ENCODE measurements at places on chromosomes 13 and 19.
A peak's percentile ranks its signal among the peaks of the same experiment; 100 is the strongest.

DNA sequence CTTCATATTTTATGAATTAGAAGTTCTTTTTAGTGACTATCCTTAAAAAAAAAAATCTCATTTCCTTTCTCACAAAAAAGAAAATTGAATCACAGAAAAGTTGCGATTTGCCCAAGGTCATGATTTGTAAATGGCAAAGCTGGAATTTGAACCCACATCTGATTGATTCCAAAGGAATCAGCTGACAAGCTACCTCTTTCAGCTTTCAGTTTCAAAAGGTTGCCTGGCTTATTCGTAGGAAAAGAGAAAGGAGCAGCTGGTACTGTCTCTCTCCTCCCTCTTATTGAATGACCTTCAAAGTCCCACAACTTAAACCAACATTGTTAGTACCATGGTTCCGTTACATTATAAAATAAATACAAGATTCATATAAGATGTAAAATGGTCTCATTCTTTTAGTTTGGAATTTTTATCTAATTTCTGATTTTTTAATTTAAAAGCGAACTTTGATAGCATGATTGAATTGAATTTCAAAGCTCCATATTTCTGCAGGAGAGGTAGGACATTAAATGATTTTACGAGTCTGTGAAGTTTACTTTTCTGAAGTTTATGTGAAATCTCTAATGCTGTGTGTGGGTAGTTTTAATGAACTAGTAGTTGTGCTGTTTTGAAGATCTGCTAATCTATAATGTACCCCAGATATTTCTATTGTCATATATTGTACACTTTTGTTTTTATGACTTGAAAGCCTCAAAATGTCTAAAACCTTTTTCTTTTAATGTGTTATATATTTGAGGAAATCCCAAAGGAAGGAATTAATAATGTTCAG lies 18.5 kb upstream of the KCTD4 start:
- peaks cover 4% of the 10 kb centered on the region for H3K36me3 ChIP-seq
- DNase-seq, result no peak
- no peak overlapping the region for H3K27ac ChIP-seq

DNA sequence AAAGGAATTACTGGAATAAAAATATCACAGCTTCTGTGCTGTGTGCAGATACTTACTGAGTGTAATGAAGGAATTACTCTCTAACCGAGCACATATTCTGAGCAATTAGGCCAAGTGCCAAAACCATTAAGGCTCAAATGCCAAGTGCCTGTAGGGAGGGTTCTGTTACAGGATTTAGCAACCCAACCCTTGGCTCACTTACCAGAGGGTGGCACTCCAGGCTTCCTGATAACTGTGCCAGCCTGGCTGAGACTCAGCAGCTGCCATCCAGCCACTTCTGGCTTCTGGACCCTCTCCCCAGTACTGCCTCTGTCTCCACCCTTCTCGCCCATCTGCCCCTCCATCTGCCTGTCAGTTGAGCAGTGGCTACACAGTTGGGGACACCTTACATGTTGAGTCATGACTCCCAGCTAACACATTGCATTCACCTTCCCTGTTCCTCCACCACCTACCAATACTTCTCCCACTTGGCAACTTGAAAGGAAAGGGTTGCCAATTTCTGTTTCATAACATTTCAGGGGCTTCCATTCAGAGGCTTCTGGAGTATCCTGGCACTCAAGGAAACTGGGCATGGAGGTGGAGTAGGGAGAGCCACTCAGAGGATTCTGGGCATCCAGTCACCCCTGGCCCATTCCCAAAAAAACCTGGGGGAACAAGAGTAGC lies 110.5 kb downstream of the COG6 start:
- H3K36me3 ChIP-seq, result no peaks in the 10 kb centered on the region
- H3K27ac ChIP-seq, result no peak overlapping the region
- H3K4me1 ChIP-seq, result no peaks in the 10 kb centered on the region
- DNase-seq, result peak; percentile 61
- H3K4me3 ChIP-seq, result no peak overlapping the region

- H3K27me3 ChIP-seq, result no peaks in the 10 kb centered on the region
- DNase-seq, result peak; percentile 95
- H3K4me1 ChIP-seq, result peaks cover 9% of the 10 kb centered on the region
- no peak overlapping the region for H3K4me3 ChIP-seq
These were observed 3.7 kb downstream of the USHBP1 start for GRCh38 chr19:17260842-17261325.

DNA sequence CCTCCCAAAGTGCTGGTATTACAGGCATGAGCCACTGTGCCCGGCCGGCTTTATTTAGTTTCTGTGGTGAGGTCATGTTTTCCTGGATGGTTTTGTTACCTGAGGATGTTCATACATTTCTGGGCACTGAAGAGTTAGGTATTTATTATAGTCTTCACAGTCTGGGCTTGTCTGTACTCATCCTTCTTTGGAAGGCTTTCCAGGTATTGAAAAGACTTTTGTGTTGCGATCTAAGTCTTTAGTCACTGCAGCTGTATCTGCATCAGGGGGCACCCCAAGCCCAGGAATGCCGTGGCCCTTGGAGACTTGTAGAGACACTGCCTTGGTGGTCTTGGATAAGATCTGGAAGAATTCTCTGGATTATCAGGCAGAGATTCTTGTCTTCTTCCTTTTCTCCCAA lies 12.8 kb downstream of the BLOC1S3 start:
- H3K27me3 ChIP-seq, result no peaks in the 10 kb centered on the region
- DNase-seq, result no peak
- H3K27ac ChIP-seq, result no peak overlapping the region

All from activated CD4-positive, alpha-beta memory T cell treated with anti-CD3 and anti-CD28 coated beads for 36 hours (primary cell).